ENCODE measurements at places on chromosomes 16 and 17.

- DNase-seq = no peak
Measured at GRCh38 chr16:10485159-10485558, 95.2 kb downstream of the EMP2 start.

DNA sequence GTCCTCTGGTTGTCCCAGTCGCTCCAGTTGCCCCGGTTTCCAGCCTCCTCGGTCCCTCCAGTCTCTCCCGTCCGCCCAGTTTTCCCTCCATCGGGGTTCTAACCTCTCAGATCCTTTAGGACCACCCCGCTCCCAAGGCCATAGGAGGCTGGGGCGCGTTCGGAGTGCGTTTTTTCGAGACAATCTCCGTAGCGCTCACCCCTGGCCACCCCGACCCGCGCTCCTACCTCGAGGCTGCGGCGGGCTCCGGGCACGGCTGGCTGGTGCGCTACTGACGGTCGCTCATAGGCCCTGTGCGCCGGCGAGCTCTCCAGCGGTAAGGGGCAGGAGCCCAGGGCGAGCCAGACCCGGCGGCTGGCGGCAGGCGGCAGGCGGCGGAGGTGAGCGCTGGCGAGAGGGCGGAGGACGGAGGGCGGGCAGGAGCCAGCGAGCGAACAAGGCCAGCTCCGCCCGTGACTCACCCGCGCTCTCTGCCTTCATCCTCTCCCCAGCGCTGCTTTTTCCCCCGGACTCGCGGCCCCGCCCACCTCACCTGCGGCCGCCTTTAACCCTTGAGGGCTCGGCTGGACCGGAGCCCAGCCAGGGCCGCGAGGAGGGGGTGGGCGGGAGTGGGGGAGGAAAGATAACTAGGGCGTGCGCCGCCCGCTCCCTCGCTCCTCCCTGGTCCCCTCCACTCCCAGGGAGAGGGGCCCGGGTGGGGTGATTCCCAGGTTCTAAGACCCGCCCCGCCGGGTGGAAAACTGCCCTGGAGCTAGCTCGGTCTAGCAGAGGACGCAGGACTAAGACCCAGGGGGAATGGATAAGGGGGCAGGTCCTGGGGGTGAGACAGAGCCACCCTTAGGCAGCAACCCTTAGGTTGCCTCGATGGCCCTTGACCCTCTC is at the start of gene SP6:
Gene SP6 (minus strand): TSS at position 472 of the 882 bp plus-strand sequence. CDS start 2,734 bp downstream, outside the sequence.
- peak; percentile 44 for DNase-seq

DNA sequence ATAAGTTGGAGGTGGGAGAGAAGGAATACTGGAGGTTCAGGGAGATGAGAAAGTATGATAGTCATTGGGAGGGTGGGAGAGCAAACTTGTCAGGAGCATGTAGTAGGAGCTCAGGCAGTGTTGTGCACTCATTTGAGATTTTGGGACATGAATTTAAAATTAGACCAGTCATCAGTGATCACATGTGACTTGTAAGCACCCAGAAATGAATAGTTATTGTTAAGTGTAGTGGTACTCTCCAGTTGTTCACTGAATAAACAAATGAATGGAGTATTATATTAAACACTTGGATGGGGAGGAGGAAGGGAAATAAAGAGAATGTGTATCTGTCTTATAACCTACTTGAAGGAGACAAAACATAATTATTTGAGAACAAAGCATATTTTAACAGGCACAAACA is 2.2 kb upstream of the PSME3 start:
- DNase-seq = no peak

- no peak for DNase-seq
Measured at GRCh38 chr16:1177750-1178149, 24.8 kb downstream of the CACNA1H start.

DNA sequence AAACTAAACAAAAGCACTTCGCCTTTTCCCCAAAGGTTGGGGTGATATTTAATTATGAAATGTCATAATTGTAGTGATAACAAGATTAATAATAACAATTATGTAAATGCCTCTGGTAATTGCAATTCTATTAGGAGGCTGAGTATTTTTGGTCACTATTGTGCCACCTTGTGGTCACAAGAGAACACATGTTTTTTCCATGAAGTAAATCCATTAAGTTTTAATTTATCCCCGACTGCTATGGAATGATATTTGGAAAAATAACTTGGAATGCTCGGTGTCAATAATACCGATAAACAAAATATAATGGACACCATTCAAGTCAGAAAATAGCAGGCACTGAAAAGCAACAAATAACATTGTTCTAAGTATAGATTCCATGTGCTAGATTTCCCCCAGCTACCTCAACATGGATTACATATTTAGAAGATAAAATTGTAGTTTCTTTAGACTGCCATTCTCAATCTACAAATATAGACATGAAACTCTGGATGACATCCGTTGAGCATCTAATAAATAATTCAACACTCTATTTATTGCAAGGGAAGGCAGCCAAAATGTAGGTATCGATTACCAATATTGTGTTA is 25.0 kb upstream of the KCNJ2 start:
- no peak for DNase-seq

DNA sequence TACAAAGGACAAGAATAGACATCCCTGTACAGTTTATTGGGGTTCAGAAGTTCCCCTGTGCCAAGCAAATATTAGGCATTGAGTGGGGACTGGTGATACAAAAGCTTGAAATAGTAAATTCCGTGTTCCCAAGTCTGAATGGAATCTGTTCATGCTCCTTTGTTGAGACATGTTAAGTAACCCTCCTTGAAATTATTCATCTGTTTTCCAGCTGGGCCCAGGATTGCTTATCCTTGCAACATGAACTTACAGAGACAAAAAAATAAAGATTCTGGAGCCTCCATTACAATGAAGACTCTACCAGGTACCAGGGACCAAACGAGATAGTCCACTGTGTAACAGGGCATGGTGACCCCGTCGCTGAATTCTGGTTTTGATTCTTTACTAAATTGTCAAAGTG is 6.1 kb upstream of the CCL8 start:
- no peak for DNase-seq

GRCh38 chr16:49766225-49766624 is 89.7 kb downstream of the ZNF423 start:
- no peak for DNase-seq

- DNase-seq = no peak
Measured at GRCh38 chr16:84754956-84755672, 55.3 kb downstream of the USP10 start.

DNA sequence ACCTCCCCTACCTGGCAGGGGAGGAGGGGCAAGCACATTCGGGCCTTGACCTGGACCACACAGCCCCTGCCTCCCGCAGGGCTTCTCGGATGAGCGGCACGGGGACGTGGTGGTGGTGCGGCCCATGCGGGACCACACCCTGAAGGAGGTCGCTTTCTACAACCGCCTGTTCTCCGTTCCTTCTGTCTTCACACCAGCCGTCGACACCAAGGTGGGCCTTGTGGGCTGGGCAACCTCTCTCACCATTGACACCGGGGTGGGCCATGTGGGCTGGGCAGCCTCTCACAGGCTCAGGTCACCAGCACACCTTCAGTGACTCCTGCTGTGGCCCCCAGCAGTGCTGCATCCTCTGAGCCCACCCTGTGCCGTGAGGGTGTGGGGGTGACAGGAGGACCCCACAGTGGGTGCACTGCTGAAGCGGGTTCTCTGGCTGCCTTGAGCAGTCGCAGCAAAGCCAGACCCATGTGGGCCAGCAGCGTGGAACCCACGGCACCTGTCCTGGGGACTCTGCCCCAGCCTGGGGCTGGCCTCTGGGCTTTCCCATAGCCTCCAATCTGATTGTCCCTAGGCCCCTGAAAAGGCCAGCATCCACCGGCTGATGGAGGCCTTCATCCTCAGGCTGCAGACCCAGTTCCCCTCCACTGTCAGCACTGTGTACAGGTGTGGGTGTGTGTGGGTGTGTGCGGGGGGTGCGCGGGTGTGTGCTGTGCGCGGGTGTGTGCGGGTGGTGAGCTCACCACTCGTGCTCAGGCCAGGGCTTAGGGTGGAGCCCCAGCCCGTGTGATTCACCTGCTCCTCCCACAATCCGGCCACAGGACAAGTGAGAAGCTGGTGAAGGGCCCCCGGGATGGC is 7.5 kb downstream of the CTU2 start:
- no peak for DNase-seq

- no peak for DNase-seq
Measured at GRCh38 chr17:30421592-30421991, 42.9 kb downstream of the CPD start.

GRCh38 chr17:3885271-3885670 is 7.6 kb downstream of the CAMKK1 start:
- DNase-seq = no peak

DNA sequence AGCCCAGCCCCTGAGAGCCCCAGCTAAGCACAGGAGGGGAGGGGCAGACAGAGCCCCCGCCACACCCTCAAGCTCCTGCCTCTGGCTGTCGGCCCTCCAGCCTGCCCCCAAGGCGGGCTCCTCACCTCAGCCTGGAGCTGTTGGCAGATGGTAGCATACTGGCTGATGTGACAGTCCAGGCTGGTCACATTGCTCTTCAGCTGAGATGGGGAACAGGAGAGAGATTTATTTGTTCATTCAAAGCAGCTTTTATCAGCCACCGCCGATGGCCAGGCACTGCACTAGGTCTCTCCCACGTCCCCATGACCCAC is 14.8 kb downstream of the KIF18B start:
- DNase-seq = no peak

GRCh38 chr16:70700101-70701020 is 14.5 kb upstream of the MTSS2 start:
- no peak for DNase-seq

- DNase-seq = no peak
Measured at GRCh38 chr16:46620266-46621005, 743 bp downstream of the SHCBP1 start.

GRCh38 chr16:67200491-67200890 is 1.6 kb downstream of the ELMO3 start:
- no peak for DNase-seq

GRCh38 chr16:77250400-77250799 is 51.2 kb downstream of the SYCE1L start:
- DNase-seq = no peak

DNA sequence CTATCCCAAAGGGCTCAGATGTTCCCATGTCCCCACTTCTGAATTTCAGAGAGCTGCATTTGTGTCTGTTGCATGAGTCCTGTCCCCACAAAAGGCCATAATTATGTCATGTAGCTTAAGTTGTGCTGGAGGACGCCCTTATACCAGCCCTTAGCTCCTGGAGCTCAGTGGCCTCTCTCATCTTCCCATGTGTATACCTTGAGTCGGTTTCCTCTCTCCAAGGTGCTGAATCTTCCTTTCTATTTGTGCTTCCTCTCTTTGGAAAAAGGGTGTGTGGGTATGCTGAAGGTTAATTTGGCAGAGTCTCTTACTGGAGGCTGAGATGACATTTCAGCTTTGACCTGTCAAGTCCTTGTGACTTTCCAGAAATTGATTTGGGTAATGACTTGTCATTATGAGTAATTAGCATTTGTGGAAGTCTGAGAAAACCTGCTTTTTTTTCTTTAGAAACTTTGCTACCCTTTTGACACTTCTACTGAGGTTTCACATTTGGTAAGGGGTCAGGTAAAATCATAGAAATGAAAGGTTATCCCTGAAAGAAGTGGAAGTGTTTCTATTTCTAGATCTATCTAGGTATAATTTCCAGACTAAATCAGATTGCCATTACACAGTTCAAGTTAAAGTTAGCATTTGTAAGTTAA is 185.4 kb downstream of the ABCC12 start:
- no peak for DNase-seq

- no peak for DNase-seq
Measured at GRCh38 chr17:51245535-51245934, 14.3 kb downstream of the MBTD1 start.

- DNase-seq = no peak
Measured at GRCh38 chr17:57498443-57498842, 242.1 kb downstream of the MSI2 start.

DNA sequence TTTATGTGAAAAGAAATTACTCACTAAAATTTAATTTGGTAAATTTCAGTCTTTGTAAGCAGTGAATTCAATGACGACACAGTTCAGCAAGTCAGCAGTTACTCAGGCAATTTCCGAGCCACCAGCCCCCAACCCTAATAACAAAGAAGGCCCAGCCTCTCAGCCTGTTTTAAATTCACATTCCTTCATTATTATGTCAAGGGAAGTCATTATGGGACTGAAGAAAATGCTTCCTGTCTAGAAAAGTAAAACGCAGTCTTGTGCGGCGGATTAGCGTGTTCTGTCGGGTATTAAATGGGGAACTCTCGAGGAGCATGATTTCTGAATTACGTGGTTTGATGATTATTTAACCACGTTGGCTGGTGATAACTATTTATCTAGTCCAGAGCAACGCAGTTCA is 177.6 kb downstream of the AIPL1 start:
- DNase-seq = no peak

DNA sequence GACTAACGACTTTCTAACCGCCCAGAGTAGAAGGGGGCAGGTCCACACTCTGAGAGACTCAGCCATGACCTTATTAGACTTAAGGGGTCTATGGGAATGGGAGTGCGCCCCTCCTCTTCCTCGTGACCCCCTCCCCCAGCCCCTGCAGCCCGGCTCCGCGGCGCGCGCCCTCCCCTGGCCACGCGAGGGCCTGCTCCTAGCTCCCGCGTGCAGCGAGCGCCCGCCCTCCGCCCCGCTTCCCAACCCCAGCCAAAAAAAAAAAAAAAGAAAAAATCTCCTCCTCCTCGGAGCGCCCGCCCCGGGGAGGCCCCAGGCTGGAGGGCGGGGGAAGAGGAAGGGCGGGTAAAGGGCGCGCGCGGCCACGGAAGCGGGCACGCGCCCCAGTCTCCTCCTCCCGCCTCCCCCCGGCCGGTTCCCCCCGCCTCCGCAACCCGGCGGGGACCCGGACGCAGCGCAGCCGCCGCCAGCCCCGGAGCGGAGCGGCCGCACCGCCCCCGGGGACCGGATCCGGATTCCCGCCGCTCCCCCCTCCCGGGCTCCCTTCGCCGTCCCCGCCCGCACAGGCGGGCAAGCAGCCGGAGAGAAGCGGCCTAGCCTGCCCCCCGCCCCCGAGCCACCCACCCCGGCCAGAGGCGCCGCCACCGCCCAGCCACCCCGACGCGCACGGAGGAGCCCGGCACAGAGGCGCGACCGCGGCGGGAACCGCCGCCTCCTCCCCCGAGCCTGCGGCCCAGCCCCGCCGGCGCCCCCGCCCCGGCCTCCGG is 949 bp downstream of the UBTF start:
- peak; percentile 81 for DNase-seq
